ENCODE measurements at places on chromosomes 6 and 20. TPM values are rescaled to one million over a fixed set of nuclear protein-coding genes. Genes with fewer than 3 reads are reported as not detected.
A peak's percentile ranks its signal among the peaks of the same experiment; 100 is the strongest.

SLC13A3 gene
- total RNA-seq = 1.6 TPM

ZSCAN26 gene
- 11.3 TPM for total RNA-seq

COL20A1 gene
- total RNA-seq = not detected

DCBLD1 gene
- 19.5 TPM for total RNA-seq

GRCh38 chr6:131000544-131000943 lies 62.5 kb downstream of the EPB41L2 start:
- no peak for DNase-seq

- DNase-seq = no peak
These were observed 429.0 kb upstream of the NRSN1 start for GRCh38 chr6:23696992-23697391.

DNA sequence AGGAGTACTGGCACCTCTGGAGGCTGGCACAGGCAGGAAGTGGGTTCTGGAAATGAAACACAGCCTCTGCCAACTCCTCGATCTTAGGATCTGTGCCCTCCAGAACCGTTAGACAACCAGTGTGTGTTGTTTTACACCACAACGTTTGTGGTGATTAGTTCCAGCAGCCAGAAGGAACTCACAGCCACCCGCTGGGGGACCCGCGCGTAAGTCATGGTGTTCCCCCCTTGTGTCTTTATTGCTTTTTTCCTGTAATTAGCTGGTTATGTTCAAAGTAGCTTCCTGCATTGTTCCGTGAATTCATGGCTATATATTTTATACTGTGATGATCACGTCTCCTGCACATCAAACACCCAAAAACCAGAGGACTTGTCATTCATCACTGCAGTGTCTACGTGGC lies 117.4 kb downstream of the RNASET2 start:
- DNase-seq = no peak

GRCh38 chr6:128882991-128883611 lies at the start of gene LAMA2:
Gene LAMA2 (plus strand): TSS chr6:128883138. CDS start chr6:128883246, 108 bp downstream.
- peak; percentile 78 for DNase-seq

- DNase-seq = no peak
These were observed 232.3 kb downstream of the PRL start for GRCh38 chr6:22064558-22064957.

GRCh38 chr6:170028629-170029345 lies 262.1 kb downstream of the DLL1 start:
- peak; percentile 60 for DNase-seq

GRCh38 chr6:11824986-11825385 lies 46.4 kb upstream of the ADTRP start:
- DNase-seq = no peak

GRCh38 chr6:43146709-43147688 lies 24.1 kb upstream of the SRF start:
- no peak for DNase-seq

DNA sequence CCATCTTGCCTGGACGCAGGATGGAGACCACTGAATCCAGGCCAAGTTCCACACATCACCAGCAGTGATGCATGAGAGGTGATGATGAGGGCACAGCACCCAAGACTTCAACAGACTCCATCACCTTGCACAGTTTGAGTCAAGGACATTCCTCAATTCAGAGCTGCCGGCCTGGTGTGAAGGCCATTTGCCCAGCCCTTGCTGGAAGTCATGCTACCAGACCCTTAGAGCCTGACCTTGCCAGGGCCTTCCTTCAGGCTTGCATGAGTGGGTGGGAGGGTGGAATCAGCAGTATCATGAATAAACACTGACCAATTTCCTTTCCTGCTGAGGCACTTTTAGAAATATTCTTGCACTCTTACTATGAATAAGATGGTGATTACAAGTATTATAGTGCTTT lies 130.2 kb upstream of the SSTR4 start:
- no peak for DNase-seq

GRCh38 chr6:73560182-73560732 lies 39.4 kb upstream of the EEF1A1 start:
- no peak for DNase-seq

- no peak for DNase-seq
These were observed 567.6 kb upstream of the MMS22L start for GRCh38 chr6:97850458-97851212.

- no peak for DNase-seq
These were observed 29.8 kb downstream of the FAM83B start for GRCh38 chr6:54876365-54876764.

GRCh38 chr6:4812068-4812467 lies 35.9 kb downstream of the CDYL start:
- no peak for DNase-seq

DNA sequence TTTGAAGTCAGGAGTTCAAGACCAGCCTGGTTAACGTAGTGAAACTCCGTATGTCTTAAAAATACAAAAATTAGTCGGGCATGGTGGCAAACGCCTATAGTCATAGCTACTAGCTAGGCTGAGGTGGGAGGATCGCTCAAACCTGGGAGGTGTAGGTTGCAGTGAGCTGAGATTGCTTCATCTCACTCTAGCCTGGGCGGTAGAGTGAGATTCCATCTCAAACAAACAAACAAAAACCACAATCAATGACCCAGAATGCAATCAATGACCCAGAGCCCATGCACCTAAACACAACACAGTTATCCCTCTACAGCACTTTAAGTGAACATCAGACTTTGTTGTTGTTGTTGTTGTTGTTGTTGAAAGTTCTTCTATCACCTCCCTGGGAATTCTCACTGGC lies 77.9 kb downstream of the MYB start:
- DNase-seq = no peak

DNA sequence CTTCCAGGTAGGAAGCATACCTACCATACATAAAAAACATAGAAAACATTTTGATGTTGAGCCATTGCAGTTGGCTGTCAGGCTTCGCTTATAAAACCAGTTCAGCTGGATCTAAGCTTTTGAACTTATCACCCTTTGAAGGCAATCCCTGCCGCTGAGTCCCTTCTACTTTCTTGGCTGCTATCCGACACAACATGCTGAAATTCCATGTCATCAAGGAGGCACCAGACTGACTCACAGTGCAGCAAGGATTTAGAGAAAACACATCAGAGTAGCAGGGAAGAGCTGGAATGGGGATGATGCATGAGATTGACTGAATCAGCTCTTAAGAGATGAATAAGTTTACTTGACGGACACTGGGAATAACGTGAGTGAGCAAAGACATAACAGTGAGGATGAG lies 135.0 kb upstream of the MAN1A1 start:
- no peak for DNase-seq

GRCh38 chr6:3455569-3456394 lies 1.1 kb downstream of the SLC22A23 start:
- peak; percentile 73 for DNase-seq

DNA sequence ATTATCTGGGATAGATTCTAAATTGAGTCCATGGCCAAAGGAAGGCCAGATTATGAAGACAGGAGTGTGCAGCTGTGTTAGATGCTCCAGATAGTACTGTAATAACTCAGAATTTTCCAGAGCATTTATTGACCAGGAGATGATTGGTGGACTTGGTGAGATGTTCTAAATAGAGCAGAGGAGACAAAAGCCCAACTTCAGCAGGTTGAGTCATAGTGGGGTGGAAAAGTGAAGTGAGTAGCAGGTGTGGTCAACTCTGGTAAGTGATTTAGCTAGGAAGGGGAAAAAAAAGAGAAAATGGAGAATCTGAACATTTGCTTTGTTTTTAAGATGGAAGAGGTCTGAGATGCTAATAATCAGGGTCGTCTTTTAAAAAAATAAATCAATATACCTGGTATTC lies 227.4 kb downstream of the TMEM200A start:
- no peak for DNase-seq

GRCh38 chr6:6639572-6639971 lies 51.1 kb downstream of the LY86 start:
- DNase-seq = no peak

Data from upper lobe of right lung (tissue), 1 donor.